Frontal cortex (tissue), 4 donors: ENCODE measurements at places on chromosomes 4 and X. TPM values are rescaled to one million over a fixed set of nuclear protein-coding genes. Genes with fewer than 3 reads are reported as not detected.

DNA sequence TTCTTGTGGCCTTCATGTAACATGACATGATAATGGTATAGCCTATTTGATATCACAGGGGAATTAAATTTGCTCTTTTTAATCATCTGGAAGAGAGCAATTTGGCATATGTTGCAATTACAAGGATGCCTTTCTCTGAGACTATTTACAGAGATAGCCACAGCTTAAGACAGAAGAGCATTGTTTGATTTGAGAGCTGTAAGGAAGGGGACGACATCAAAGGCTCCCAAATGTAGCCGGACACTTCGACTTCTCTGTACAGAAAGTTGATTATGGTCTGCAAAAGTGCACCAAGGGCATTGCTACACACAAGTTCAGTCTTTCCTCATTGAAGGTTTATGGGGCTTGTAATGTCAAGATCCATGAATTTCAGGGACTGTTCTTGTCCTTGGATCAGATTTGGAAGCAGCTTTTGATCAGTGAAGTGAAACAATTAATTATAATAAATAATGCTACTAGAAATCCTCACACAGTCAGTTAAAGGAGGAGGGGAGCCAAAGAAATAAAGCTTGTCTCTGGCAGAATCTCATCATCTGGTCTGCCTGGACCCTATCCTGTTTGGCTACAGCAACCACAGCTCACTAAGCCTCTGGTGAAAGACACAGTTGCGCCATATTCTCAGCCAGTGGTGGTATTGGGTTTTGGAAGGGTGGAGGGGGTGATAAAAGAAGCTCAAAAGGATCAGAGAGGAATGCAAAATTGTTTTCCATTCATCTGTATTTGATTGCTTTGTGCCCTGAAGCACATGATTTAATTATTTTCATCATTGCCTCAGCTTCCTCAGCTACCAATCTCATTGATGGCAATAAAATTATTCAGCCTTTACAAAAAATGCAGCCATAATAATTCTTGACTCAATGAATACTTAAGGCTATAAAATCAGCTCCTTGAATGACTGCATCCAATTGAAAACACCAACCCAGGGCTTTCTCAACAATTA lies 654.3 kb upstream of the LCORL start:
- DNase-seq = no peak

DNA sequence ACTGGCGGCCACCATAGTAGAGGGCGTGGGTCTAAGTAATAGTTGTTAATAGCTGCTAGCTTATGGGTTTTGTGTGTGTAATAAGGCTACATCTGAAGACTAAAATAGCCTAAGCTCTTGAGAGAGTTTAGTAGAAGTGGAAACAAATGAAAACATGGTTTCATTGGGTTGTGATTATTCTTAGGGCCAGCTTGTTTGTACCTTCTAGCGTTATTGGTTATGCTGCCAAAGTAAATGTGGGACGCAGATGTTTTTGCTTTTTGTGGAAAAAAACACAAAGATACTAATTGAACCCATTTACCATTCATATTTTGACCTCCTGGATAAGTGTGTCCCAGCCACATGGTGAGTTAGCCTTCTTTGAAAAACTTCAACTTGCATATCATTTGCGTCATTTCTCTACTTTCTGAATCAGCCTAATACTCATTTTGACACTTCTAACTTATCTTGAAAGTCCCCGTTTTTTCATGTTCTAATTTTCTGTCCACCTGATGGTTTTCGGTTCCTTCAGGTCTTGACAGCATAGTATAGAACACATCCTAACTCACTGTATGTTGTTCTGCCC lies 305.3 kb downstream of the FRMPD4 start:
- no peak for DNase-seq

GRCh38 chrX:122934131-122934530 lies 249.9 kb upstream of the GRIA3 start:
- no peak for DNase-seq

DNA sequence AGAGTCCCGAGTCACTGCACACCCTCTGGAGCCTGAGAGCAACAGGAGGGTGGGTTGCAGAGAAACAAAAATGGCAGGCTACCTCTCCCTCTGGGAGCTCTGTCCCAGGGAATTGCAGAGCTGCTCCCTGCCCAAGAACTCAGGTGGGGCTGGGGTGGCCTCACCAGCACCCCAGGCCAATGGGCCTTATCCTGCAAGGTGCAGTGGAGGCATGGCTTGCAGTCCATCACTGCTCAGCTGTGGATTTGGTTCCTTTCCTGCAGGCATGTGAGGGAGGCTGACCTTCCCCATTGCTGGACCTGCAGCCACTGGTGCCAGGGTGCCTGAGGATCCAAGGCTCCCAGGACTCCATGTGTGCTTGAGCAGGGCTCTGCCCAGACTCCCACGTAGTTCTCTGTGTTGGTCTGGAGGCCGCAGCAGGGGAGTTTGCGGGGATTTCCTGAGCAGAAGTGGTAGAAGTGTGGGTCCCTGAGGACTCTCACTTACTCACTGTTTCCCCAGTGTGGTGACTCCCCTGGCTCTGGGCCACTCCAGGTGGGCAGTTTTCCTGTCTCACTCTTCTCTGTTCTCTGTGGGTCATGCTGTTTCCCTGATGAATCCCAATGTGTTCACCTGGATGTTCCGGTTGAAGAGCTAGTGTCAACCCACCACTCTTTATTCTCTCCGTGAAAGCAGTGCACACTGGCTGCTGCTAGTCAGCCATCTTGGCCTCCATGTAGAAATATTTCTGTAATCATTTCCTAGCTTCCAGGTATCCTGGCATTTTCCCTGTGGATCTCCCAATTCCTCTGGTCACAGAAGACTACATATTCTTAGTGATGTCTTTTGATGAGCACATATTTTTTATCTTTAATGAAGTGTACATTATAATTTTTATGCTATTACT lies 82.3 kb downstream of the ARHGAP24 start:
- no peak for DNase-seq

GRCh38 chr4:140237616-140238350 lies 83.8 kb upstream of the MAML3 start:
- peak; percentile 61 for DNase-seq

ENPP6 gene
- total RNA-seq = 1.6 TPM

JCHAIN gene
- under 0.01 TPM for total RNA-seq
